ENCODE measurements at places on chromosomes 3 and 15.

- DNase-seq, result no peak
Observed at GRCh38 chr3:107627962-107628542, 105.3 kb downstream of the BBX start.

DNA sequence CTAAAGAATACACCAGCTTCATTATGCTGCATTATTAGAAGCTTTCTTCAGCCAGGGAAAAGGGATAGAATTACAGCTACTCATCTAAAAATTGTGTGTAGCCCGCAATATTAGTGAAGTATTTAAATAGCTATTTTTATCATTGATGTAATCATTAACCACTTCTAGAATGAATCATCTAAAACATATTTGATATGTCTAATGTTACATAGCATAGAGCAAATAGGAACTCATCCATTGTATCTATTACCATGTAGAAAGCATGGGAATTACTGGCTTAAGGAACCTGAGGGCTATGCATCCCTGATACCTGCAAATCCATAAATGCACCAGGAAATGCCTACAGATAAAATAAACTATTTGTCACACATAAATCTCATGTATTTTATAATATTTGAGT lies 54.5 kb upstream of the VGLL3 start:
- no peak for DNase-seq

DNA sequence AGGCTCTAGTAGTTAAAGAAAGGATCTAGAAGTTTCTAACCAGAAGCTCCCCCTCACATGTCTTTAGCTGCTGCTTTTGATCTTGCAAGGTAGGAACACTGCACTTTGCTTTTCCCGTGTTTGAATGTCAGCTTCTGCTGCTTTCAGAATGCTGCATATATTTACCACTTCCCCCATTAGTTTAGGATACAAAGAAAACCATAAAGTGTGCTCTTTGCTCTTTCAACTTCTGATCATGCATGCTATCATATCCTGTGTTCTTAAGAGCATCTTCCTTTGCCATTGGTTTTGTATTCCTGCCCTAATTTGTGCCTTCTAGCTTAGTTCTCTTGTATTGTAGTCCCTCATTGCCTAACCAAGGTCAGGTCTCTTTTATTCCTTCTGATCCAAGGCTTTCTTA lies 43.3 kb downstream of the ZNF609 start:
- DNase-seq, result no peak

DNA sequence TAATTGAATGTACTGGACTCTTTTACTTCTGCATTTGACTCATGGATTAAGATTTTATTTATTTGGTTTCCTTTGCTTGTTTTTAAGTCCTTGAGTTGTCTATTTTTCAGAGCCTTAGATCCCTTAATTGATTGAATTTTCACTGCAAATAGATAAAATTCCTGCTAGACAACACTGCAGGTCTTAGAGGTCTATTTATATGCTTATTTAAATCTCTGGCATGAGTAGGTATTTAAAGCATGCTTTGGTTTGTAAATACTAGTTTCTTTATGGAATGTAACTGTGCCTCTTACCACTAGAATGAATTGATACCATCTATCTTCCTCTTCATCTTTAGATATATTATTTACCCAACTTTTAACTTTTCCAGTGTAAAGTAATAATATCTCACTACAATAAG lies 20.0 kb downstream of the PLSCR5 start:
- no peak for DNase-seq

GRCh38 chr15:67760901-67761300 lies 64.4 kb upstream of the SKOR1 start:
- DNase-seq, result no peak

DNA sequence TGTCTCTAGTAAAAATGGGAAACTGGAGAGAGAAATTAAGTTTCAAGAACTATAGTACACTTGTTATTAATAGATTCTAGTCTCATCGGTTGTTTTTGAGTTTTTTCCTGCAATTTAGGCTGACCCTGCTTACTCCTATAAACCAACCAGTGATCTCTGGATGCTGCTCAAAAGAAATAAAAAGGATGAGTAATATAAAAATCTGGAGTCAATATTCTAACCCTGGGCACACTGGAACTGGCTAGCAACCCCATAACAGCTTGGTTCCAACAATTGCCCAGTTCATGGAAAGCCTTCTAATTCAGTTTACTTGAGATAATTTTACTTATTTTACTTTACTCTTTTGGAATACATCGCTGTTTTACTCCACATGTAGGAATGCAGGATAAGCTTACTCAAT lies 211.6 kb downstream of the GBE1 start:
- DNase-seq, result no peak

GRCh38 chr15:43082509-43082908 lies 23.3 kb downstream of the UBR1 start:
- DNase-seq, result no peak

- no peak for DNase-seq
Observed at GRCh38 chr3:51935886-51936755, 5.6 kb downstream of the RRP9 start.

DNA sequence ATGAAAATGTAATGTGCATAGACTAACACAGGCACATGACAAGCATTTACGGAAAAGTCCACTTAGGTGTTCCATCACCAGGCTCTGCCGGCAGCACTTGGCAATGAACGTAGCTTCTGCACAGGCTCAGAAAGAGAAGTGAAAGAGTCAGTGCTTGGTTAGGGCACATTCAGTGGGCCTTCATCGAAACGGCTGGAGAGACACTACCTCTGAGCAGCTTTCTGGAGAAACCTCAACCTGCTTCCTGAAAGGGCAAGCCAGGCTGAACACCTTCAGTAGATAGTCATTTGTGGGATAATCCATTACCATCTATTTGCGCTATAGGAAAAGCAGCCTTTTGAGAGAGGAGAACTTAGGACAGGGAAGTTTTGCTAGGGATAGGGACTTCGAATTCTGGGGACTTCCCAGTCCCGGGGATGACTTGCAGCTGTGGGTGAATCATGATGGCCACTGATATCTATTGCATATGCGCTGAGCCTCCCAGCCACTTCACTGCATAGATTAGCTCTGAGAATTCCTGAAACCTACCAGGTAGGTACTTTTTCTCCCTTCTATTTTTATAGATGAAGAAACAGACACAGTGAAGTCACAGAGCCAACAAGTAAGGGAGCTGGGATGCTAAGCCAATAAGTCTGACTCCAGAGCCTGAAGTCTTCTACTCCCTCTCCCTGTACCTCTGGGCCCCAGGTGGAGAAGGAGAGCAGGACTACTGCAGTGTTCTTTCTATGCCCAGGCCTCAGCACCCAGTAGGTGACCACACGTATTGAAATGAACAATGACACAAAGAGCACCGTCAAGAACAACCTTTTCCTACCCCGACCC lies 4.2 kb upstream of the SH2D7 start:
- no peak for DNase-seq

DNA sequence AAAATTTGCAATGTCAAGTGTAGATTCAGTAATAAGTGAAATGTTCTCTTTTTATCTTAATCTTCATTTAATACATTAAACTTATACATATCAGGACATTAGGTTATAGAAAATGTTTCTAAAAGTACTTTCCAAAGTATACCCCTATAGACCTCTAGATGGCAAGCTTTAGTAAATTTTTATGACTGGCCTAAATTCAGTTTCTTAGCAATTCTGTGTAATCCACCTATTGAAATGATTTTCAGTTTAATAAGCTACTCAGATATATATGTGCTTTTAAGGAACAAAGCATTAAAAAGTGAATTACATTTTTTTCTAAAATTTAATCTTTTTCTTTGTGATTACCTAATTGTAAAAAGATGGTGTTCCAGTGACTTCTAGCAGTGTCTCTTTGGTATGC lies 342.2 kb downstream of the GBE1 start:
- no peak for DNase-seq
